C1 segment of cervical spinal cord (tissue), 14 donors: ENCODE measurements at places on chromosomes 6 and 20.

DNA sequence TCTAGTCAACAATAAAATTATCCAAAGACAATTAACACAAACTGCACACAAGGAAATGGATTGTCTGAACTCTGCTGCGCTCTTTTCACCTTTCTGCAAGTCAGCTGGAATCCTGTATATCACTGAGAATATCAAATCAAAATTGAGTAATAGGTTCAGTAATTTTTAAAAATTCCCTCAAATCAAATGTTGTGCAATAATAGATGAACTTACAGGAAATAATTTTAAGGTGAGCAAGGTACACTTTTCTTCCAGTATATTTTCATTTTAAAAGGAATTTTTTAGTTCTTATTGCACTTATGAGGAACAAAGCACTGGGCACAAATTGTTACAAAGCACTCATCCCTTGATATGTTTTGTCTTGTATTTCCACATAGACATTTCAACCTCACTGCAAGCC lies 1.2 kb downstream of the SAYSD1 start:
- DNase-seq = no peak

GRCh38 chr20:13554076-13554475 lies 84.7 kb downstream of the TASP1 start:
- no peak for DNase-seq

- no peak for DNase-seq
These were observed 90.6 kb downstream of the MRPL14 start for GRCh38 chr6:44036699-44037101.

- DNase-seq = no peak
These were observed 18.0 kb upstream of the SLCO4A1 start for GRCh38 chr20:62624325-62624690.
